ENCODE measurements at places on chromosomes 13 and 19.

DNA sequence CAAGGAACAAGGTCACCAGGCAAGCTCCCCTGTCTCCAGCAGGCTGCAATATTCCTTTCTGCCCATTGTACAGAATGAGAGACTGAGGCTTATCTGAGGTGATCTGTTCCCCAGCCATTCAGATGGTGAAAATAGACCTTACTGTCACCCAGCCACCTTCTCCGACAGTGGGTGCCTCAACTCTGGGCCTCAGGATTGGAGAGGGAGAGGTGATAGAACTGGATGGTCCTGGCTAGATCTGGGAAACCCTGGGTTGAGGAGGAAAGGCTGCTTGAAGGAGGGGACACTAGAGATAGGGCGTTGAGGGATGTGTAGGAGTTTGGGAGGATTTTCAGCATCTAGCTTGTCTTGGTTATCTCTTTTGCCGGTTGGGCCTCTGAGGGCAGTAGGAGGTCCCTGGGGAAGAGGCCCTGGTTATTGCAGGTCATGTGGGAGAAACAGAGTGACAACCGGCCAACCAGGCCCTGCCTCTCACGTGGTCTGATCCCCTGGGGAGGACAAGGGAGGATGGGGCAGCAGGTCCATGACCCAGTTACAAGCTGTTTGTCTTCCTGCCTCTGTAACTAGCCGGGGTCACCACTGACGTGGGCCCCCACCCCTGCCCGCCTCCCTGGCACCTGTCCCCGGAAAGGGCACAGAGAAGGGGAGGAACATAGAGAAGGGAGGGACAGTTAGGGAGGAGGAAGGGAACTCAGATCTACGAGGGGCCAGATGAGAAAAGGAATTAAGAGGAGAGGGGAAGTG, 8.2 kb downstream of the NFIC start:
- DNase-seq, result no peak

DNA sequence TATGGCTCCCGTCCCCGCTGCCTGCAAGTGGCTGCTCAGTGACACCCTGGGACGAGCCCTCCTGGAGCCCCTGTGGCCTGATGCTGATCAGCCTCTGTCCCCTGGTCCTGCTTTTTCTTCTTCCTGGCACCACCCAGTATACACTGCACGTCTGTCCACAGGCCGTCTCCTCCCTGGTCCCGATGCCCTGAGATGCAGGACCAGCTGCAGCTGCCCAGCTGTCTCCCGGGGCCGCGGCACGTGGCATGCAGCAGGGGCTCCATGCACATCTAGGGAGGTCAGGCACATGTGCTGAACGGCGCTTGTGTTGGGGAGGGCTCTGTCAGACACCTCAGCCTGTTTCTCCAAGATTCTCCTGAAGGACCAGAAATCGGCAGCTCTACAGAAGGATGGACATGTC, 30.2 kb downstream of the ZFR2 start:
- DNase-seq, result no peak

DNA sequence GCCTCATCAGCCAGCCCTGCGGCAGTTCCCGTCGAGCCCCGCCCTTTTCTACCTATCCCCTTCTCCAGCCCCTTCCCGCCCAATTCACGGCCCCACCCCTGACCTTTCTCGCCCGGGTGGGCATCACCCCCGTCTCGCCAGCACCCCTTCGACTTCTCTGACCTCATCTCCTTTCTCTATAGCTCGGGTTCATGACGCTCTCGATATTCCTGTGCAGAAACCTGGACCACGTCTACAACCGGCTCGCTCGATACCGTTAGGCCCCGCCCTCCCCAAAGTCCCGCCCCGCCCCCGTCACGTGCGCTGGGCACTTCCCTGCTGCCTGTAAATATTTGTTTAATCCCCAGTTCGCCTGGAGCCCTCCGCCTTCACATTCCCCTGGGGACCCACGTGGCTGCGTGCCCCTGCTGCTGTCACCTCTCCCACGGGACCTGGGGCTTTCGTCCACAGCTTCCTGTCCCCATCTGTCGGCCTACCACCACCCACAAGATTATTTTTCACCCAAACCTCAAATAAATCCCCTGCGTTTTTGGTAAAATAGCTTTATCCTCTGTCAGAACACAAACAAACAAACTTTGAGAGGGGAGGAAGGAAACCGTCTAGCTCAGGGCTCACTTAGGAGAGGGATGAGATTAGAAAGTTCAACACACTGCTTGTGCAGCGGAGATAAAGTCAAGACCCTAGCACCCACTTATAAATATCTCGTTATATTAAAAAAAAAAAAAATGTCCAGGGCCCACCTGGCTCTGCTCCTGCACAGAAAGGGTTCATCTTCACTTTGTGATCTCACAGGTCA, 5.1 kb downstream of the CD37 start:
- no peak for DNase-seq

DNA sequence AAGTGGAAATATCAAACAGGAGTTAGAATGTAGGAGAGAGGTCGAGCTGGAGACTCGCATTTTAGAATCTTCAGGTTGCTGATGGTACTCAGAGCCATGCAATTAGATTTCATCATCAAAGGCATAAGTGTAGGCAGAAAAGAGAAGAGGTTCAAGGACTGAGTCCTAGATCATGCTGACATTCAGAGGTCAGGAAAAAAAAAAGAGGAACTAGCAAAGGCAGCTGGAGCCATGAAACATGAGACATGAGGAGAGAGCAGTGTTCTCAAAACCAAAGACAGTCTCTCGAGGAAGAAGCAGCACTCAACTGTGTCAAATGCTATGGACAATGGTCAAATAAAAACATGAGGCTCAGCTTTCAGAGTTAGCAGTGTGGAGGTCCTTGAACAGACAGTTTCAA, 12.4 kb upstream of the TPP2 start:
- DNase-seq, result no peak

GRCh38 chr13:44758630-44759383, 182.7 kb upstream of the TSC22D1 start:
- DNase-seq, result no peak

DNA sequence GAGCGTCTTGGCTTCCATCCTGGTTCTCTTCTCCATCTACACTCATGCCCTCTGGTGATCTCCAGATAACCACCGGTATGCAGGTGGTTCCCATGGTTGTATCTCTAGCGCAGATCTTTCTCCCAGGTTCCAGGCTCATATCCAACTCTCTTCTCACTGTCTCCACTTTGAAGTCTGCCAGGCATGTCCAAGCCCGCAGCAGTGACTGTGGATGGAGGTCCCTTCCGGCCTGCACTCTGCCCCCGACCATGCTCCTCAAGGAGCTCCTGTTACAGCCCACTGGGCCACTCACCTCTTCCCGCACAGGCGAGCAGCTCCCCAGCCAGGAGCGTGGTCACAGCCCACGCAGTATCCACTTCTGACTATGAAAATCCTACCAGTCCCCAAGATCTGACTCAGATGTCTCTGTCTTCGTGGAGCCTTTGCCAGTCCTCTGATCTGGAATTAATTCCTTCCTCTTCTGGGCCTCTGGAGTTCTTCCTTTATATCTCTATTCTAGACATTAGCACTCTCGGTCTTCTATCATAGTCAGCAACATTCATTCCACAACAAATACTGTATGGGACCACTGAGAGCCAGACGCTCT, 100.2 kb downstream of the TEX26 start:
- DNase-seq, result no peak

DNA sequence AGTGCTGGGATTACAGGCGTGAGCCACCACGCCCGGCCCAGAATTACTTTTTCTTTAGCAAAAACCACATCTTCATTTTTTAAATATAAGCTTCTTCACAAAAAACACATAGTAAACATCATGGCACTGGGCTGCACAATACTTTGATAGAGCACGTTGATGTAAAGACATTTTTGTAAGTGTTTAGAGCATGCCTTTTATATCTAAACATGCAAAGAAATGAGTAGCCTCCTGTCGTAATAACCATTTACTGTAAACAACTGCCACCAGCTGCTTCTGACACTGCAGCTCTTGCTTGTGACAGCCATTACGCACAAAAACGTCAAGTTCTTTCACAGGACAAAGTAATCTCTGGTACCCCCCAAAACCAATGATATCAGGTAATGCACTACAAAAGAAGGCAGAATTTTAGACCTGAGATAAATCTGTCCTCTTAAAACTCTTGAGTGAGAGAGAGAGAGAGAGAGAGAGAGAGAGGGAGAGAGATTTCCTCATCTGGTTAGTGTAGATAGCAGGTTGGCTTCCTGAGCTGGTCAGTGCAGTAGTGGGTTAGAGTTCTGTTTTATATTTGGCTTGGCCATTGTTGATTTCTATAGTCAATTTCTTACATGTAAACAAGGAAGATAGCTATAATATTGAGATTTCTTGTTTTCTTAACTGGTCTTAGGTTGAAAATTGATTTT, 6.7 kb upstream of the ZNF548 start:
- no peak for DNase-seq

- DNase-seq, result no peak
Observed at GRCh38 chr13:113080901-113081521, 24.6 kb upstream of the F7 start.

DNA sequence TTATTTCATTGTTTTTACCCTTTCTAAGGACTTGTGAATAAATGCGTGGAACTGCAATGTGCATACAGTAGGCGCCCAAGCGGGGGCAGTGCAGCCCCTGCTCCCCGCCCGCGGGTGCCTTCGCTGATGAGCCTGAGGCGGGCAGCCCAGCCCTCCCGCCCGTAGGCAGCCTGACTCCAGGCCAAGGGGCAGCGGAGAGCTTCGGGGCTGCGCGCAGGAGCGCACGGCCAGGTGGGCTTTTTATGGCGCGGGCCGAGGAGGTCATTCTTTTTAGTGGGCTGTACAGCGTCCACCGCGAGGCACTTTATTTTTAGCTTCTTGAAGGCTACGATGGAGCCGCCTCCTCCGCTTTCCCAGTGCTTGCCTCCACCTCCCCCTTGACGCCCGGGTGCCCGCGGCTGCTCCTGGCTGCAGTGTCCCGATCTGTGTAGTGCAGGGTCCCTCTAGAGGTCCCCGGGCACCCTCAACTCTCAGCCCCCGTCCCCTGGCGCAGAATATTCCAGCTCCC, 60.5 kb downstream of the CCNE1 start:
- no peak for DNase-seq

DNA sequence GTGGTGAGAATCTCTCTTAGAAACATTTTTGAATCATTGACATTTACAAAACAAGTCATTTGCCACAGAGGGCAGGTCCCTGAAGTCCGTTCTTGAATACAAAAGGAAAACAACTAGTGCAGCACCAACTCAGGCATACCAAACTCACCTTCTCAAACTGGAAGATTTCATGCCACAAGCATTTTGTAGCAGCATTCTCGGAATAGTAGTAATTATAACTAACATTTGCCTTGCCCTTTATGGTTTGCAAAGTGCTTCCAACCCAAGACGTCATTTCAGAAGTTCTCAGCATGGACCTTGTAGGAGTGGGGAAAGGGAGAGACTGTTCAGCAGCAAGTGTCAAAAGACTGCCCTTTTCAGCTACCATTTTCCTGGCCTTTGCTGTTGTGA, 344.6 kb downstream of the RFC3 start:
- no peak for DNase-seq

DNA sequence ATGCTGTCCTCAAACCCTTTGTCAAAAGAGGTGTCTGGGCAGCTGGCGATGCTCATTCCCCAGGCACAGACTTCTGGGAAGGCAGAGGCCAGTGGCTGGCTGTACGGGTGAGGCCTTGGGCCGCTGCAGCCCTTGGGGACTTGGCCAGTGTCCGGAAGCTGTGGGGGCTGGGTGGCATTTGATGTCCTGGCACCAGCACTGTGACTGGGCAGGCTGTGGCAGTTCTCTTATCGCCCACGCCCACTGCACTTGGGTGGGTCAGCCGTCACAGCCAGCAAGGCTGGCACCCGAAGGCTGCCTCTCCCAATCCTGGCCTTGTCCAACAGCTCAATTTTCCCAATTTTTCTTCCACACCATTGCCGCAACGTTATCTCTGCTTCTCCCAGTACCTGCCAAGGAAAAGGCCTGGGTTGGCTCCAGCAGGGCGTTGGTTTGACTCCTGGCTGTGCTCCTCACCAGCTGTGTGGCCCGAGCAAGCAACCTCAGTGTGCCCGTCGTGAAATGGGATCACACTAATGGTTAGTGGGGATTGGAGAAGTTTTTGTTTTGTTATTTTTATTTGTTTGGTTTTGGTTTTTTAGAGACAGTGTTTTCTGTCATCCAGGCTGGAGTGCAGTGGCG, 12.7 kb upstream of the SLC44A2 start:
- no peak for DNase-seq

DNA sequence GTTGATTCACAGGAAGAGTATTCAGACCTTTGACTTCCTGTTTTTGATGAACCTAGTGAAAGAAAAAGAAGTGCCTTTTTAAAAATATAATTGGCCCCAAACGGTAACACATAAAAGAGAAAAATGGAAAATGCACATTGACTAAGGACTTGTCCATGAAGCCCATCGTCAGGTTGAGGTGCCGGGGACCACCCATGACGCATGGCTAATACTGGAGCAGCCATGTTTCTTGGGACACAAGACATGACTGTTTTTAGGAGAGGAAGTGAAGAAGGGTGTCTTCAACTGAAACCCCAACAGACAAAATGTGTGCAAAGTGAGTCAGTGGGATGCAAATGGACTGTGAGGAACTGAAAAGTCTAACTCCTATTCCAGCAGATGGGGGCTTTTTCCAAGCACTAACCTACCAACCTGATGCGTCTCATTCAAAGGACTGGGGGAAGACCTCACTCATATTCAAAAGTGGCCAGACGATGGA, 459.4 kb downstream of the FOXO1 start:
- no peak for DNase-seq

DNA sequence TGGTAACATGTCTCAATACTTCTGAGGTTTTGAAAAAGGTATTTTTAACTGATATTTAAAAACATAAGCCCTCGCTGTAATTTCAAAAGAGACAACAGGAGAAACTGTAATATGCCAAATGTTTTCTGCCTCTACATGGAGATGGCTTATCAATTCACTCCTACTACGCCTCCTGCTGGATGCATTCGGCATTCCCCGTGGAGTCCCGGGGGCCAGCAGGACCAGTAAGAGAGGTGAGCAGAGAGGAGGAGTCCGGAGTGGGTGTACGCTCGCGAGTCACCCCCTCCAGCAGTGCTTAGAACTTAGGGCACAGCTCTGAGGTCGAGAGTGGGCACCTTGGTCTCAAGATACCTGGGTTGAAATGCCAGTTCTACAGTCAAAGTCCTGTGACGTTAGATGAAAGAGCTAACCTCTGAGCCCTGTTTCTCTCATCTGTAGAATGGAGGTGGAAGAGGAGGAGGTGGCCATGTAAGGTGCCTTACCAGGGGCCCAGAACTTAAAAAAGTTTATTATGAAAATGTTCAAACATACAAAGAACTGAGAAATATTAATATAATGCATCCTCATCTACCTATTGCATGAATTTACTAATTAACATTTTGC, 110.2 kb downstream of the STK24 start:
- no peak for DNase-seq

DNA sequence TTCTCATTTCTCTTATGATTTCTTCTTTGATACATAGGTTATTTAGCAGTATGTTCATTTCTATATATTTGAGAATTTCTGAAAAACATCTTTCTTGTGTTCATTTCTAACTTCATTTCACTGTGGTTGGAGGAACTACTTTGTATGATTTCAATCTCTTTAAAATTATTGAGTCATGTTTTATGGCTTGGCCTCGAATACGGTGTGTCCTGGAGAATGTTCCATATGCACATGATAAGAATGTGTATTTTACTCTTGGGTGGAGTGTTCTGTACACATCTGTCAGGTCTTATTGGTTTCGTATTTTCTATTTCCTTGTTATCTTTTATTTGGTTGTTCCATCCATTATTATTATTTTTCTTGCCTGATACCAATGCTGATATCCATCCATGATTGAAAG, 22.9 kb downstream of the DNM2 start:
- no peak for DNase-seq
